Mammary epithelial cell (primary cell): ENCODE measurements at places on chromosomes 7 and 10. TPM values are rescaled to one million over a fixed set of nuclear protein-coding genes. Genes with fewer than 3 reads are reported as not detected.

Gene FAM25A
- total RNA-seq = 4.1 and 6.8 TPM in 2 replicates

Gene ZPBP
- total RNA-seq = not detected in 2 replicates

Gene CDK14
- total RNA-seq = 43.3 TPM

Gene POU6F2
- total RNA-seq = not detected

Gene PTF1A
- not detected for total RNA-seq

Gene ELAPOR2
- total RNA-seq = 24.3 and 31.2 TPM in 2 replicates

Gene AKR1C3
- 50.7 TPM for total RNA-seq

Gene HOXA7
- 8.0 and 12.9 TPM in 2 replicates for total RNA-seq

DNA sequence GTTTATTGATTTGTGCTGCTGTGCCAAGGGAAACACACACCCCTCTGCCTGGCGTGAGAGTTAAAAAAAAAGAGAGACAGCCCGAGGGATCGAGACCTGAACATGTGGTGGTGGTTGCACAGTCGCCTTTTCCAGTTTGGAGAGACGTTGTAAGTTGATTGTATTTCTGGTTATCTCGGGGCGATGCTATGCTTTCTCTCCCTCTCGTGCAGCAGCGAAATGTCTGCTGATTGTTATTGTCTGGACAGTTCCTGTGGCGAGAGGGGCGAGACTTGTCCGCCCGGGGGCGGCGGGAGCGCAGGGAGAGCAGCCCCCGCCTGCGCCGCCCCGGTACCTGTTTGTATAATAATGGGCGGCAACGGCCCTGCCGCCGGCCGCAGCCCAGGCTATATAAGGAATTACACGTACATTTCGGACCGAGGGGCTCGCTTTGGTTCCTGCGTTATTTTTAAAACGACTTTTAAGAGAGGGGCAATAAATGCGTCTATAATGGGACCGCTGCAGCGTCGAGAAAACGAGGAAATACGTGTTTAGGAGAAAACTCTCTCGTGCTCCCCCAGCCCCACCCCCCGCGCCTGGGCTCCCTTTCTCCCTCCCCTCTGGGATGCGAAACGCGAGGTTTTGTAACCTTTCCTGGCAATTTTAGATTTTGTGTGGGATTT lies 1.7 kb downstream of the ZEB1 start:
- peak; percentile 38 for DNase-seq

DNA sequence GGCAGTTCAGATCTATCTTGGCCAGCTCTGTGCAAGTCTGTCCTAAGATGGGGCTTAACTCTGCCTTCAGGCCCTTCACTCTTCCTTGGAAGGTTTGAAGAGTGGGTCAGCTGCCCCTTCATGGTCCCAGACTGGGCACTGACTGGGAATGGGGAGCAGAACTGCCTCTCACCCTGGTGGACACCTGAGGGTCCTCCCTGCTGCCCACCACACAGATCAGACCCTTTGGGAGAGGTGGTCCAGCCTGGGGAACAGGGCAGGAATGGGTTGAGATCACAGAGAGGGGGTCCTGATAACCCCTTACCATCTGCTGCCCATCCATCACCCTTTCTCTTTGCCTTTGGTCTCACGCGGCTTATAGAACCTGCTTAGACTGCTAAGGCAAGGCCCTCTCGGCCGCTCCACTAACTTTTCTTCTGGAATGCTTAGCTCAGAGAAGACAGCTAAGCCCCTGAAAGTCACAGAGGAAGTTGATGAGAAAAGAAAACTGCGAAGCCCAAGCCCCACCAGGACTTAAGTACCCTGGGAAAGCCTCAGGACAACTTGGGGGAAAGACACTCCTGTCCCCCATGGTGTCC lies 402 bp upstream of the CDHR1 start:
- DNase-seq = no peak

GRCh38 chr7:10677668-10678232 lies 295.9 kb upstream of the PHF14 start:
- no peak for DNase-seq

- no peak for DNase-seq
Observed at GRCh38 chr10:61406736-61407135, 46.4 kb downstream of the TMEM26 start.

- no peak for DNase-seq
Observed at GRCh38 chr7:95517870-95518269, 32.1 kb downstream of the ASB4 start.

DNA sequence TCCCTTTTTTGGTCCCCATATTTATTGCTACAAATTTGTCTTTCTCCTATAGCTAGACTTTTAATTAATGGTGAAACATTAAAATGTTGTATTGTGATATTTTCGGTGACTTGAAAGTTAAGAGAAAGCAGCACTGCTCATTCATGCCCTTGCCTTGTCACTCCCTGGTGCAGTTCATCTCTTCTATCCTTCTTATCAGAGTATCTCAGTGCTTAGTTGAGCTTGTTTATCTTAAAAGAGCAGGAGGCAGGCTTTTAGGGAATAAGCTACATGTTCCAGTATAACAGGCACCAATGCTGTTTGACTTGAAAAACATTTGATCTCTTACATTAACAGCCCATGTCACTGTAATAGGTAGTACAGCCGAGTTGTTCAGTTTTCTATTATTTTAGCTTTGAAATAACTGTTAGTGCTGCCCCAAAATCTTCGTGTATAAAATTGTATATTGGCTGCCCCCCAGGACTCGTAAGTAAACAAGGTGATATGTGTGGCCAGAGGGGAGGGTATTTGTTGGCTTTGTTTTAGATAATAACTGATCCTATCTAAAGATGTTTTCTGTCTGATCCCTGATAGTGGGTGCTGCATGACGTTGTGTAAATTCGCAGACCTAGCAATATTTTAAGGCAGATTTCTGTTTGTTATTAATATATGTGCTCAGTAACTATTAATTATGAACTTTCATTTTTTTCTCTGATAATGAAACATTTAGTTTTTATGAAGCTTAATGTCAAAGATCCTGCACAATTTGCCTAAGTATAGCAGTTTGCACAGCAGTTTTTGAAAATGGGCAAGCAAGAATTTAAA lies 96.5 kb downstream of the BTRC start:
- no peak for DNase-seq

- DNase-seq = no peak
Observed at GRCh38 chr7:124251636-124252035, 218.8 kb upstream of the TMEM229A start.

DNA sequence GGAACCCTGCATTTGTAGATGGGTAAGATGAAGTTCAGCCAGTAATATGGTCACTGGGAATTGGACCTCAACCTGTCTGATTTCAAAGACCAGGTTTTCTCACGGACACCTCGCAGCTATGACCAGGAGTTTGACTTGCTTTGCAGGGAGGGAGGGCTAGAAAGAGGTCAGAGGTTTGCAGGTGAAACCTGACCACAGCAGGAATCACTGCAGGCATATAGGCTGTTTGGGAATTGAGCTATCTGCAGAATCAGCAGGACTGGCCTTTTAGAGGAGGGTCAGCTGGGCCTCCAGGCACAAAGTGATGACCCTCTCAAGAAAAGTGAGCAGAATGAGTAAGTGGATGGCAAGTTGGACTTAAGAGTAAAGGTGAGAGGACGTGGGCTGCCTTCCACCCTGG lies 166.3 kb downstream of the ADRA2A start:
- DNase-seq = no peak

DNA sequence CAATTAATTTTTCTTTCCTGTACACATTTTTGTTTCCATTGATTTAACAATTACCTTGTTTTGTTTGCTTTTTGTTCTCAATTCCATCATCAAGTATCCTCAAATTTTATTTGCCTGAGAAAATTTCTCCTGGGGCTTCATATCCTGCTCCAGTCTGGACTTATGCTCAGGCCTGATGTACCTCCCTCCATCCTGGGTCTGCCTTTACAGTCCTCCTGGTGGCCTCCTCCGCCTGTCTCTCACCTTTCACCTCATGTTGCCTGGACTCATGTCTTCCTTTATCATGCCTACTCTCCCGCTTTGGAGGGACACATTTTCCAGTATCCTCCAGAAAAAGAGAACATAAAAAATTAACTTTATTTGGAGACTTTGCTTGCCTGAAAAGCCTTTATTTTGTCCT lies 12.1 kb upstream of the TAS2R60 start:
- no peak for DNase-seq

- DNase-seq = no peak
Observed at GRCh38 chr7:40077849-40078248, 56.6 kb downstream of the MPLKIP start.

DNA sequence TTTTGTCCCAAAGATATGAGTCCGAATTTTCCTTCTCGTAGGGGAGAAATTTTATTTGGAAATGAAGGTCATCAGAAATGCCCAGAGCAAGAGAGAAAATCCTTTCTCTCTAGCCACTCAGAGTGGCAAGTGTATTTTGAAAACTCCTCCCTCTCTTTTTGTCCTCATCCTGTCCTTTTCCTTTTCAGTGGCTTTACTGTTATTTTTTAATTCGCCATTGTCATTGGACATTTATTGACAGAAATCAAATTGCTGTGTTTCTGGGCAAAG lies 39.6 kb downstream of the TET1 start:
- DNase-seq = no peak

DNA sequence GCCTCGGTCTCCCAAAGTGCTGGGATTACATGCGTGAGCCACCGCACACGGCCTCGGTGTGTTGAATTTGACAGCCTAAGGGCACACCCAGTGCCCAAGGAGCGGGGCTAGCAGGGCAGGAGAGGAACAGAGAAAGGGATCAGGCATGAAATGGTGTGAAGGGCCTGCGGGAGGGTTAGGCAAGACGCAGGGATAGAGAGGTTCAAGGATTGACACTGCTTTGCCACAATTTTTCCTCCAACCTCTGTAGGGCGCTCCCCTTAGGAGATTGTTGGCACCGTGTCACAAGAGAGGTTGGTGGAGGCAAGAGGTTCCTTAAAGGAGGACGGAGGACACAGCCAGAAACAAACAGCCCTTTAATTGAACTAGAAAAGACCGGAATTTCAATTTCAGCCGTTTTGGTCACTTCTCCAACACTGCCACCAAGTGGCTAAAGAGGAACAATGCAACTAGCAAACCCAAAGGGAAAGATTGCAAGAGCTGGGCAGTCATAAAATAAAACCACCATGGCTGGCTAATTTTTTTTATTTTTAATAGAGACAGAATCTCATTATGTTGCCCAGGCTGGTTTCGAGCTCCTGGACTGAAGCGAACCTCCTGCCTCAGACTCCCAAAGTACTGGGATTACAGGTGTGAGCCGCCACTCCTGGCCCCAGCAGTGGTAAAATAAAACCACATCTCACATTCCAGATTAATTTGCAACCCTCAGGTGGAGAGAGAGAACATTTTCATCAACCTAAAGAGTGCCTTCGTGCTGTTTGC lies 6.9 kb upstream of the CREB3L2 start:
- peak; percentile 53 for DNase-seq

DNA sequence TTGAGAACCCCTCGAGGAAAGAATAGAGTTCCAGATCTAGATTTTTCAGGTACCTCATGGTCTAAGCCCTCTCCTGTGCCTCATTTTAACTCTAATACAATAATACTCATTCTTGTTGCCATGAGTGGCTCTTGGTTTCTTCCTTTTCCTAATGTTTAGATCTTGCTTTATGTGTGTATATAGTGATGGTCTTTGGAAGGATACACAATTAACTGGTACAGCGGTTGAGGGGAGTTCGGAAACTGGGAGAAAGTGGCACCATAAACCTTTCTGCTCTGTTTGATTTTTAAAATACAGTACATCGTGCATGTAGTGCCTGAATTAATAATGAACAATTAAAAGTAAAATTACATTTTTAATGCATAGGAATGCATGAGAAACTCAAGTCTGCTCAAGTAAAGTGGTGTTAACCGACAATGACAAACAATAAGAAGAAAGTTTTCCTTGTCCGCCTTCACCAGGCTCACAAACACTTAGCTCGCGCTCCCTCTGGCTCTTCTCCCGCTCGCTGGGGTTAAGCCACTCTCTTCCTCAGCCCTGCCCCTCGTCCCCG lies 386 bp upstream of the EIF4EBP2 start:
- no peak for DNase-seq

- DNase-seq = no peak
Observed at GRCh38 chr7:84188786-84189405, 5.7 kb downstream of the SEMA3A start.

GRCh38 chr10:80492848-80493521 lies 38.9 kb downstream of the TSPAN14 start:
- DNase-seq = no peak

DNA sequence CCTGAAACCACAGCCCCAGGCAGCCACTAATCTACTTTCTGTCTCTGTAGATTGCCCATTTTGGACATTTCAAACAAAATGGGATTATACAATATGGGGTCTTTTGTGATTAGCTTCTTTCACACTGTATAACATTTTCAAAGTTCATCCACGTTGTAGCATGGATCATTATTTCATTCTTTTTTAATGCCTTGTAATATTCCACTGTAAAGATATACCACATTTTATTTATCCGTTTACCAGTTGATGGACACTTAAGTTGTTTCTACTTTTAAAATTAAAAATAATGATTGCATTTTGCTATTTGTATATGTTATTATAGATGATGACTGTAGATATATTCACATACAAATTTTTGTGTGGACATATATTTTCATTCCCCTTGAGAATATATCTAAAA lies 60.7 kb downstream of the CUBN start:
- DNase-seq = no peak

GRCh38 chr7:57342954-57343353 lies 107.0 kb upstream of the ZNF716 start:
- no peak for DNase-seq
